Activated T-helper 9 cell treated with anti-CD3 and anti-CD28 coated beads, Interleukin-2, amount 50 U/mL, for 16 hours (primary cell): ENCODE measurements at places on chromosomes 5 and 9.

- no peak for DNase-seq
Observed at GRCh38 chr9:34589636-34590380, at the start of gene CNTFR. TSS of gene CNTFR (minus strand) at chr9:34589724. CDS start at chr9:34568981, 20,743 bp downstream.

DNA sequence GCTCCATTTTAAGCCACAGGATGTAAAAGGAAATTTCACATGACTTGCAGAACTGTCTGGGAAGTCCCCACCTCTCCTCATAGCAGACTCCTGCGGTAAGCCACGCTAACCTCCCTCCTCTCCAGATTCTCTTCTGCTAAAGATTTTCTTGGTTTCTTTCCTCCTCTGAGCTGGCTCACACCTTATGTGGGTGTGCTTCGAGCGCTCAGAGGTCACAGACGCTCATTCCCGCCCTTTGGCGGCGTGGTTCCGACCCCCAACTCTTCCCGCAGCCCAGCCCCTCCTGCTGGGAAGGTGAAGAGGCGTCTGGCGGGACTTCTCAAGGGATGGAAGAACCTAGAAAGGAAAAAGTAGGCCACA, 32.9 kb upstream of the CDK20 start:
- peak; percentile 25 for DNase-seq

GRCh38 chr5:141359790-141360426, at the start of gene PCDHGB2:
TSS of gene PCDHGB2 (plus strand) at chr5:141359994. CDS start at chr5:141360136, 142 bp downstream.
- DNase-seq, result no peak

GRCh38 chr5:36606428-36607113, at the start of gene SLC1A3:
TSS of gene SLC1A3 (plus strand) at chr5:36606606. CDS start at chr5:36608424, 1,818 bp downstream.
- DNase-seq, result no peak

GRCh38 chr5:57338068-57338867, 144.3 kb downstream of the ACTBL2 start:
- DNase-seq, result no peak
